ENCODE measurements at places on chromosomes 4 and X.

GRCh38 chr4:80803337-80803736 lies 227.2 kb upstream of the BMP3 start:
- H3K27ac ChIP-seq: no peak overlapping the region
- no peak overlapping the region for H3K4me3 ChIP-seq
- DNase-seq: no peak

DNA sequence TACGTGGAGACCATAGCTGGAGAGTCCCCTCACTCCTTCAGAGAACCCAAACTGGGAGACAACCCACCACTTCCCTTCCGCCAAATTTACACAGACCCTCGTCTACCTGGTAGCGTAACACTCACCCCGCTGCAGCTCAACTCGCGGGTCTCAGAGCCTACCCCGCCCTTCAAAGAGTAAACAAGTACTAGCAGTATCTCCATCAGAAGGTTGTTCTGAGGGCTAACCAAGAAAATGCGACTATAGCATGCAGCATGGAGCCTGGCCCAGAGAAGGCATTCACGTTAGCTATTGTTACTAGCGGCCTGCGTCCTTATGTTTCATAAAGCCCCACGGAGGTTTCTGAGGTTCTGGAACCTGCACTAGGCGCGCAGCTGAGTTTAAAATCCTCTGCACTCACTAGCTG lies 531 bp upstream of the MANBA start:
- H3K27ac ChIP-seq: peak overlapping the region; percentile 87
- peak overlapping the region; percentile 97 for H3K4me3 ChIP-seq
- H3K36me3 ChIP-seq: no peaks in the 10 kb centered on the region
- DNase-seq: no peak
- peaks cover 46% of the 10 kb centered on the region for H3K4me1 ChIP-seq

GRCh38 chr4:152679414-152680281 lies at the start of gene TMEM154:
TSS of gene TMEM154 (minus strand) at chr4:152679997. CDS start at chr4:152679933, 64 bp downstream.
- H3K4me1 ChIP-seq: peaks cover 40% of the 10 kb centered on the region
- peak; percentile 79 for DNase-seq
- no peaks in the 10 kb centered on the region for H3K36me3 ChIP-seq
- no peaks in the 10 kb centered on the region for H3K27me3 ChIP-seq
- H3K4me3 ChIP-seq: peak within 1 kb of the TSS; percentile 94
- peak within 1 kb of the TSS; percentile 96 for H3K27ac ChIP-seq

DNA sequence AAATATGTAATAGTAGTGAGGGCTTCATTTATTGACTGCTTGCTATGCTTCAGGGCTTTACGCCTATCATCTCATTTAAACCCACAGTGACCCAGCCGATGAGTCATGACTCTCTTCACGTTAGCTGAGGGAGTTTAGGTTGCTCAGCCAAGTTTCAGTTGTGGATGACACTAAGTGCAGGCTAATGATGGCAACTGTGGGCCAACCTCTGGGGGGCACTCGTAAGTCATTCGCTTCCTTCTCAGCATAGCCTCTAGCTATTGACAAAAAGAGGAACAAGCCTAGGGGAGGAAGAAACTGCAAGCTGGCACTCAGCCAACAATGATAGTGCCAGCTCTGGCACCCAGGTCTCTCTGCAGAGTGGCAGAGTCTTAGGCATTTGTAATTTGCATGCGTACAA lies 325.0 kb downstream of the ARHGAP10 start:
- peak overlapping the region; percentile 88 for H3K27ac ChIP-seq
- H3K36me3 ChIP-seq: no peaks in the 10 kb centered on the region

- DNase-seq: no peak
- no peak overlapping the region for H3K27ac ChIP-seq
These were observed 115.2 kb upstream of the OTUD4 start for GRCh38 chr4:145295547-145295946.

Measured in naive thymus-derived CD8-positive, alpha-beta T cell (primary cell).